Osteocyte (in vitro differentiated cells): ENCODE measurements at places on chromosomes 4 and X. TPM values are rescaled to one million over a fixed set of nuclear protein-coding genes. Genes with fewer than 3 reads are reported as not detected.

- no peak for DNase-seq
Observed at GRCh38 chr4:74441744-74442143, 3.2 kb upstream of the AREG start.

DNA sequence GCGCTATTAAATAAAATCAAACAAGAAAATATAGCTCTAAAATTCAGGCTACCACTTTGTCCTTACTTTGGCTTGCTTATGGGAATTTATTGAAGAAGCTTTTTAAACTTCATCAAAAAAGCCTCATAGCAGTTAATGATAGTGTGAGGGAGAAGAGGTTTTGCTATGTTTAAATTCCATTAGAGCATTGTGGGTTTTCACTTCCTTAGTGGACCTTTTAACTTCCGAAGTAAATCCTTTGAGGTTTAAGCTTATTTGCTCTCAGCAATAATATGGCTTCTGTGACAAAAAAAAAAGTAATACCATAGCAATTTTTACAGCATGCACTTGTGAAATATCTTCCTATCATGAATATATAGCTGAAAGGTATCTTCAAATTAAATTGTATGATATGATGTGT, 120.2 kb upstream of the NDST4 start:
- no peak for DNase-seq

- DNase-seq = no peak
Observed at GRCh38 chrX:39462835-39463234, 634.9 kb downstream of the BCOR start.

DNA sequence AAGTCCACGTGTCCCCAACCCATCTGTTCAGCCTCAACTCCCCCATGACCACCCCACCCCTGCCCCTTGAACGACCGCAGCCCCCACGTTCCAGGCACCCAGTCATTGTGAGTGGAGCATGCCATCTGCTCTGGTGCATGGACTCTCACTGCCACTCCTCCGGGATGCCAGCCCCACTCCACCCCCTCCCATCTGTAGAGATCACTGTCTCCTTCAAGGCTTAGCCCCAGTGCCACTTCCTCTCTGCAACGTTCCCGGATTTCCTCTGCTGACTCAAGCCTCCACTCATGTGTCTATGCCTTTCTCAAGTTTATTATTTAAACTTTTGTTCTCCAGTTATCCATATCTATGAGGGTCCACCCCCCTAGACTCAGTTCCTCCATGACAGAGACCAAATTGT, 54.0 kb downstream of the MAML3 start:
- no peak for DNase-seq

DNA sequence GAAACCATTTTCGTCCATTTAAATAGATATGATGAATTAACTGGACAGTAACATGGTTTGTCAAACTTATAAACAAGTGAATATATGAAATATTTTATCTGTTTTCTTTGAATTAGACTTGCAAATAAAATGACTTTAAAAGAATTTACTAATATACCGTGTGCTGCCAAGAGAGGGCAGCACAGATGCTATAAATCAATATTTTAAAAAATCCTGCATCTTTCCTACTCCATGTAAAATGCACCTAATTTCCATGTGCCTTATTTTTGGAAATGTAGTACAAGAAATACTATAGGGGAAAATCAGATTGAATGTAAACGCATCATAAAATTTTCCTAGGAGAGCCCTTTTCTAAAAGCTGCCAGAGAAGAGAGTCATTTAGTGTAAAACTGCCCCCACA, 62.2 kb downstream of the PRKX start:
- DNase-seq = no peak

- no peak for DNase-seq
Observed at GRCh38 chrX:21870494-21870893, 14.7 kb downstream of the YY2 start.

DNA sequence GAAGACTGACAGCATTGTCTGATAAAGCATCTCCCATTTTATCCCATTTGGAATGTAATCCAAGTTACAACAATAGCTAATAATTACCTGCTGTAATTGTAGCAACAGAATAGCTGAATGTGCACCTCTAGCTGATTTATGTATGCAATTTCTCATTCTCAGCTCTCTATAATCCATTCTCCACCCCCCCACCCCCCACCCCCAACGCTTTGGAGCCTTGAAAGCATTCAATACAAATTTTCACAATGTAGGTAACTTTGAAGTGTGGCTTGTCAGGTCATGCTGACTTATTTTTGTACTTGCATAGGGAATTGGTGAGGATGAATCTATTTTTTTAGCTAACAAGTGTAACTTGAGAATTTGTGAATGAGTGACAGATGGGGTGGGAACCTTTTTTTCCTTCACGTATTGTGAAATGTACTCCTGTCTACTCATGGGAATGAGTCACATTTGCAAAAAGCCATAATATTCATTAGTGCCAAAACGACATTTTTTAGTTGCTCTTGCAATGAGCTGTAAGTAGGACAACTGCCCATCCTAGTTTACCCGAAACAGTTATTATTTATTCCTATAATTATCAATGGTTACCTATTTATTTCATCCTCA, 159.3 kb downstream of the PALLD start:
- no peak for DNase-seq

- no peak for DNase-seq
Observed at GRCh38 chrX:4181782-4182407, 468.4 kb upstream of the PRKX start.

GRCh38 chr4:164807611-164808010, 53.7 kb downstream of the SMIM31 start:
- no peak for DNase-seq

- DNase-seq = no peak
Observed at GRCh38 chr4:89509708-89510281, 202.2 kb upstream of the GPRIN3 start.

DNA sequence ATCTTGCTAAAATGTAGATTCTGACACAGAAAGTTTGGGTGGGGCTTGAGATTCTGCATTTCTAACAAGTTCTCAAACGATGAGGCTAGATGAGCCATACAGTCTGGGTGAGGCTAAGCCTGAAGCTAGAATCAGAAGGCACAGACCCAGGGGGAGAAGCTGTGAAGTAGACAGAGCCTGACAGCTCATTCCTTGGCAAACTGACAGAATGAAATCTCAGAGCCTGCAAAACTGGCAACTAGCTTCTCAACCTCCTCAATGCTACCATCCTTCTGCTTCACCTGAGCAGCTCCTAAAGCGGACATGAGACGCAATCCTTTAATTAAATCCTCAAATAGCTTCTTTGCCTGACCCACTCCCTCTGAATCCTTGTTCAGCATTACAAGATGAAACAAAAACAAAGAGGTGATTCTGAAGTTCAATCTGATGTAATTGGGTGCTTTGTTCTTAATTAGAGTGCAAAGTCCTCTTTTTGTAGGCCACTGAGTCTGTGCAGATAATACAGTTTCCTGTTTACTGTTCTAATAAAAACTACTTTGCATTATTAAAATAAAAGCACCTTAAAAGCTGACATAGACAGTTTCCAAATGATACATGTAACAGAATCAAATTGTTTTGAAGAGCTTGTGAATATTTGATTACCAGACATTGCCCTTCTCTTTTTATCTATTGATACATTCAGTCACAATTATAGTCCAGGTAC, 71.0 kb upstream of the BMP2K start:
- no peak for DNase-seq

DNA sequence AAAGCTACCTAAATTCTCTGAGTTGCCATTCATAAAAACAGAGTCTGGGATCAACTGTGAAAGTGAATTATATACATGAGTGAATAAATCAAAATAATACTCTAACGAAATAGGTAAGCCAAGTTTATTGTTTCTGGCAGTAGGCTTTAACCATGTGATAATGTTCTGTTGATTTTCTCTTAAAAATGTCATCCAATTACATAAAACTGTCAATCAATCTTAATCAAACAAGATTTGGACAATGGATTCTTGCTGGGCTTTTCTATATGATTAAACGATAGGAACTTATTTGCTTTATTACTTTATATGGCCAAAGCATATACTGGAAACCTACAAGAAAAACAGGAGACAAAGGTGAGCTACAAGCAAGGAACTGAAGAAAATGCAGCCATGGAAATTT, 148.8 kb downstream of the INPP4B start:
- no peak for DNase-seq

DNA sequence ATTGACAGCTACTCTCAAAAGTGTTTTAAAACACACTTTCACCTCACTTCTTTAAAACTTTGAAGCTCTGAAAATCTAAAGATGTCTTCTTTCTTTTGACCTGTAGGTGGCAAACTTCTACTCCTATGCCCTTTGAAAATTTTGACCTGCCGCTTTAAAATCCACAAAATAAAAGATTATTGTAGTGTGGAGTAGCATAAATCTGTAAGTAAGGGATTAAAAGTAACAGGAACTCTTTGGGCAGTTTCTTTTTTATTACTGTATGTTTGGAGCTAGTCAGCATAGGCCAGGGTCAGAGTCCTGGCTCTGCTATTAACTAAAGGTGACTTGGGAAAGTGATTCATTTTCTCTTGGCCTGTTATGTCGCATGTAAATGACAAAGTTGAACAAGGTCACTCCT, 25.5 kb downstream of the BBS12 start:
- DNase-seq = no peak

- DNase-seq = no peak
Observed at GRCh38 chr4:140757232-140757630, 1.0 kb upstream of the TBC1D9 start.

DNA sequence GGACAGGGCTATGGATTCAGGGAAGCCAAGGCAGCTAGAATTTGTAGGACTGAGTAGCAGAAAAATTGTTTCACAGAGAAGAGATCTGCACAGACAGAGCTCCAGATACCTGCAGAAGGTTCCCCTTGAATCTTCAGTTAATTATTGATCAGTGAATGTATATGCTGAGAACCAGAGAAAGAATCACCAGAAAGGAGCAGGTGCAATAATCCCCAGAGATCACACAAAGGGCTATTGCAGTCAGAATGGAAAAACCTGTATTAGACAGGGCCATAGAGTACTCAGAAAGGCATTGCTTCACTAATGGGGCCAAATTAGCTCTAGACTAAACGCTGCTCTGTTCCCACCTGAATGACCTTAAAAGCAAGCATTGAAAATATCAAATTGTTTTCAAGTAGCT, 35.5 kb upstream of the SMAD1 start:
- DNase-seq = no peak

GRCh38 chrX:130060122-130061069, 49.9 kb downstream of the ELF4 start:
- DNase-seq = peak; percentile 94

DNA sequence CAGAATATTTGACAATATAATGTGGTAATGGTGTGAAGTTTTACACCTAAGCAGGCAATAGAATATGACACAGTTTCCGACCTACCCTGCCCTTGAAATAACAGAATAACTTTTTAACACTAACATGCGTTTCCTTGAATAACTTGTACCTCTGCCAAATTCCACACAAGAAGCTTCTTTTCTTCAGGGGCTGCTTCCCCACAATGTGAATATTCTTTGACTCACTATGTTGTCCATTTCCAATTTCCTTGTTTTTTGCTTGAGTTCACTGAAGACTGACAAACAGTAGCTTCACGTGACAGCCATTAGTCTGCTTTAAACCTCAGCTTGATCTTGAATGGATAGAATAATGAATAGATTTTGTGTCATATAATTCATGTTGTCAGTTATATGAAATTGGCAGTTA, 14.3 kb downstream of the SHROOM3 start:
- no peak for DNase-seq

GRCh38 chr4:6109842-6110560, 90.3 kb downstream of the JAKMIP1 start:
- DNase-seq = no peak

GRCh38 chr4:74950200-74950599, 17.3 kb downstream of the PARM1 start:
- no peak for DNase-seq

- no peak for DNase-seq
Observed at GRCh38 chr4:41120297-41121217, 93.8 kb downstream of the APBB2 start.

- DNase-seq = no peak
Observed at GRCh38 chr4:163815776-163816175, 321.3 kb downstream of the TMA16 start.

GRCh38 chrX:155070663-155070974, 317 bp downstream of the CMC4 start:
- no peak for DNase-seq

GRCh38 chrX:72532366-72532765, 40.3 kb downstream of the HDAC8 start:
- DNase-seq = no peak

- DNase-seq = no peak
Observed at GRCh38 chr4:170827562-170828274, 738.0 kb upstream of the AADAT start.

IGSF1 gene
- 2.9 and 3.1 TPM in 2 replicates for total RNA-seq

FSTL5 gene
- 0.11 TPM in 1 of 2 replicates, not detected in the other for total RNA-seq

TMPRSS11A gene
- total RNA-seq = not detected in 2 replicates

F8A3 gene
- total RNA-seq = 4.0 and 5.6 TPM in 2 replicates

HTN3 gene
- not detected in 2 replicates for total RNA-seq

CXCL11 gene
- total RNA-seq = not detected in 2 replicates

ADGRL3 gene
- total RNA-seq = 17.6 and 18.7 TPM in 2 replicates

SYNPO2 gene
- total RNA-seq = 3.2 and 4.1 TPM in 2 replicates

CDX4 gene
- total RNA-seq = not detected in 2 replicates

CTAG1B gene
- total RNA-seq = not detected in 2 replicates

CT45A2 gene
- total RNA-seq = not detected in 2 replicates

ARSJ gene
- 61.7 and 63.3 TPM in 2 replicates for total RNA-seq
